ENCODE measurements at places on chromosomes 11 and 22.

GRCh38 chr11:117535201-117535849, 207.7 kb downstream of the CEP164 start:
- peak; percentile 84 for DNase-seq

- no peak for DNase-seq
Measured at GRCh38 chr11:102252339-102252891, 64.9 kb upstream of the BIRC3 start.

GRCh38 chr11:102590276-102591049, 34.7 kb downstream of the MMP20 start:
- DNase-seq = no peak

GRCh38 chr11:92812841-92813240, 156.6 kb upstream of the MTNR1B start:
- no peak for DNase-seq

- DNase-seq = no peak
Measured at GRCh38 chr22:29636751-29637150, 33.3 kb downstream of the NF2 start.

DNA sequence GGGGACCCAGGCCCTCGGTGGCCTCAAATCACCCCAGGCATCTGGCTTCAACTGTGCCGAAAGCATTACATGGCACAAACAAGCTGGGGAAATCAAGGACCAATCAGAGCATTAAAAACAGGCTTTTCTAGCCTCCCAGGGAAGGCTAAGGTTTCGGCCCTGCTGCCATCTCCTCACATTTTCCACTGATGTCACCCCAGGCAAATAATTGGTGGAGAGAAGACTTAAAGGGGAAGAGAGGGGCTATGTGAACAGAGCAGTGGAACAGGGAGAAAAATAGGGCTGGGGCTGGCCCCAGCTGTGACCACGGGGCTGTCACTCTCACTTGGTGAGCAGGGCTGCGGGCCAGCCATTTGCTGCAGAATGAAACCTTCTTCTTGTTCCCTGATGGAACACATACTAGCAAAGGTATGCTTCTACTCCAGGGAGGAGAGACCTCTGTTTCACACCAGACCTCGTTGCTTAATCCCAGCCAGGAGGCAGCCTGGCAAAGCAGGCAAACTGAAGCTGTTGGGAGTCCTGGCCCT, 581.3 kb downstream of the SOX6 start:
- DNase-seq = no peak

- no peak for DNase-seq
Measured at GRCh38 chr11:67098799-67099429, 20.1 kb upstream of the KDM2A start.

- no peak for DNase-seq
Measured at GRCh38 chr11:71425409-71425808, 22.8 kb downstream of the DHCR7 start.

- no peak for DNase-seq
Measured at GRCh38 chr11:101748572-101749344, 165.0 kb upstream of the TRPC6 start.

DNA sequence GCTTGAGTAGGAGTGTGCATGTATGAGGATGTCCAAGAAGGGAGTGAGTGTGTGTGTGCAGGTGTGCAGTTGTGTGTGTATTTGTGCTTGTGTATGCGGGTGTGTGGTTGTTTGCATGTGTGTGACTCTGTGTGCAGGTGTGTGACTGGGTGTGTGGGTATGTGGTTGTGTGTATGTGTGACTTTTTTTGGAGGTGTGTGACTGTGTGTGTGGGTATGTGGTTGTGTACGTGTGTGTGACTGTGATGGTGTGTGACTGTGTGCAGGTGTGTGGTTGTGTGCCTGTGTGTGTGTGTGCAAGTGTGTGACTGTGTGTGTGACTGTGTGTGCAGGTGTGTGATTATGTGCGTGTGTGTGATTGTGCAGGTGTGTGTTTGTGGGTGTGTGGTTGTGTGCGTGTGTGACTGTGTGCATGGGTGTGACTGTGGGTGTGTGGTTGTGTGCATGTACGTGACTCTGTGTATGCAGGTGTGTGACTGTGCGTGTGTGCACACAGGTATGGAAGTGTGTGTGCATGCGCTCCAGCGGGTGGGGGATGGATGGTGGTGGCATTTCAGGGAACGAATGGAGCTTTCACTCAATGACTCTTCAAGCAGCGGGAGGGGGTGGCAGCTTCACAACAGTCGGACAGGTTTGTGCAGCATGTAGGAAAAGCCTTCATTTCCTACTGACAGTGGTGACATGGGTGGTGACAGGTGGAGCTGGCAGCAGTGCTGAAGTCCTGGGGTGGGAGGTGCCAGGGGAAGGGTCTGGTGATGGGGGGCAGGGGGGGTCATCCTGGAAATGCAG, 47.6 kb downstream of the CACNA1I start:
- peak; percentile 25 for DNase-seq

DNA sequence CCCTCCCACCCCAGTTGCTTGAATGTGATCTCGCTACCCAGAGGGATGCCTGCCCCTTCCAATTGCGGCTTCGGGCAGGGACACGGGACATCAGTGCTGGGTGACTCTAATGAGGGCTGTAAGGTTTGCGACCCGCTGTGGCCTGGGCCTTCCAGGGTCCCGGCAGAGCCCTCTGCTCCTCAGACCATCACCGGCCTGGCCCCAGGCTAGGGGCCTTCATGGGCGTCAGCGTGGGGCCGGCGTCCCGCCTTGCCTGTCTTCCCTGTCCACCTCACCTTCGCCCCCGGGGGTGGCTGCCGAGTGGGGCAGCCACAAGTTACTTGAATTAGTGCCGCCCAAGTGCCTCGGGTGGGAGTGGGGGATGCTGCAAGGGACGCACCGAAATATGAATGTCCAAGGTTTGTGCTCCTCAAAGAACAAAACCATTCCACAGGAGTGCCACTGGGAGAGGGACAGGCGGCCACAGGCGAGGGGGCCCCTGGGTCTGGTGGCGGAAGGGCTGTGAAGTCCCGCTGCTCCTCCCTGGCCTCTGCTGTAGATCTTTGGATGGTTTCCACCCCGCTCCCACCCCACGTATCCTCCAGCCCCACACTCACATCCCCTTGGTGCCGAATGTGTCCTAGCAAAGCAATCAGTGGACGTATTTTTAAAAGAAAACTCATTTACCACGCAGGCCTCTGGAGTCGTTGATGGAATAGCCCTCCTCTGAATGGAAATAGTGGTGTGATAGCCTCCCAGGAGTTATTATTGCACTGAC, 317.1 kb downstream of the NTM start:
- no peak for DNase-seq

- DNase-seq = no peak
Measured at GRCh38 chr22:30747493-30747892, 52.8 kb downstream of the OSBP2 start.

GRCh38 chr11:68349461-68350249, 37.3 kb downstream of the LRP5 start:
- DNase-seq = no peak

- no peak for DNase-seq
Measured at GRCh38 chr22:23276656-23277582, 96.6 kb downstream of the BCR start.

DNA sequence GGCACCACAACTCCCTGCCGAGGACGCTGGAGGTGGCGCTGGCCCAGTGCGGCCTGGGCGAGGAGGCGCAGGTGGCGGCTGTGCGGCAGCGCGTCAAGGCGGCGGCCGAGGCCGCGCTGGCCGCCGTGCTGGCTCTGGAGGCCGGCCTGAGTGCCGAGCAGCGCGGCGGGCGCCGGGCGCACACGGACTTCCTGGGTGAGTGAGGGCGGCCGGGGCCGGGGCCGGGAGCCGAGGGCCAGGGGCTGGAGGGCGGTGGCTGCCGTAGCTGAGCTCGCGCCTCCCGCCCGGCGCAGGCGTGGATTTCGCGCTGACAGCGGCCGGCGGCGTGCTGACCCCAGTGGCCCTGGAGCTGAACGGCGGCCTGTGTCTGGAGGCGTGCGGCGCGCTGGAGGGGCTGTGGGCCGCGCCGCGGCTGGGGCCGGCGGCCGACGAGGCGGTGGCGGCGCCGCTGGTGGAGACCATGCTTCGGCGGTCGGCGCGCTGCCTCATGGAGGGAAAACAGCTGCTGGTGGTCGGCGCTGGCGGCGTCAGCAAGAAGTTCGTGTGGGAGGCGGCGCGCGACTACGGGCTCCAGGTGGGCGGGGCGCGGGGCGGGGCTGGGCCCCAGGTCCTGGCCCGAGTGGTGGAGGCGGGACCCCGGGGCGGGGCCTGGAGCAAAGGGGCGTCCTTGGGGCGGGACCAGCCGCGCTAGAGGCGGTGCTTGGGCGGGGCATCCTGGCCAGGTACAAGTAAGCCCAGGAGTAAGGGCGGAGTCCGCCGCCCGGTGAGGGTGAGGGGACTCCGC, 5.4 kb downstream of the CARNS1 start:
- peak; percentile 92 for DNase-seq

GRCh38 chr11:43980253-43980652, 37.8 kb downstream of the C11orf96 start:
- DNase-seq = no peak

- DNase-seq = no peak
Measured at GRCh38 chr11:56307836-56308235, 7.1 kb upstream of the OR8K3 start.

DNA sequence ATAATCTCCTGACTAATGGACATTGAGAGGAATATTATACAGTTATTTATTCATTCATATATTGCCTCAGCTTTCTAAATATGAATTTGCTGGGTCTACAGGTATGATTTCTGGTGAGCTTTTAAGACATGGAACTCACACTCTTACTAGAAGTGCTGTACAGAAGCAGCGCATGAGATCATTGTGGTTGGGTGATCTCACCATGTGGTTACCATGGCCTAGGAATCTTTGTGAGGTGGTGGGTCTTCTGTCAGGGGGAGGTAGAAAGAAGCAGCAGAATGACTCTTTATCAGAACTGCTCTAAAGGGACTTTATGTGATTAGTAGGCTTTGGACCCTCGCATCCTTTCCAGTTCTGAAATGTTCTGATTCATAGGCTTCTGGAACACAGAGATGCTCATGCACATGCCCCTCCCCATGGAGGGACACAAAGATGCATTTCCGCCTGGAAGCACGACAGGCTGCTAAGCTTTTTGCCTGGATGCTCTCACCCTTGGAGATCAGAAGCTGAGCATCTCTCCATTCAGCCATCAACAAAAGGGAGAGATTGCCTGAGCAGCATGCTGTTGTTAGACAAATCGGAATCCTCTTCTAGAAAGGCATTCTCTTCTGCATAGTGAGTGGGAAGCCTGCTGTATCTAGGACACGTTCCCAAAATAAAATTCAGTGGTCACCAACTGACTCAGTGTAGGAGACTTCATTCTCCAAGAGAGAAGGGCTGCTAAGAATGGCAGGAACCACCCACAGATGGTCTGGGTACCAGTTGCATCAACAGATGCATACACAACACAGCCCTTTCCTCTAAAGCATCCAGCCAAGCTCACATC, 51.3 kb downstream of the KIRREL3 start:
- DNase-seq = no peak

- DNase-seq = no peak
Measured at GRCh38 chr11:83162377-83162776, 5.4 kb downstream of the PCF11 start.

DNA sequence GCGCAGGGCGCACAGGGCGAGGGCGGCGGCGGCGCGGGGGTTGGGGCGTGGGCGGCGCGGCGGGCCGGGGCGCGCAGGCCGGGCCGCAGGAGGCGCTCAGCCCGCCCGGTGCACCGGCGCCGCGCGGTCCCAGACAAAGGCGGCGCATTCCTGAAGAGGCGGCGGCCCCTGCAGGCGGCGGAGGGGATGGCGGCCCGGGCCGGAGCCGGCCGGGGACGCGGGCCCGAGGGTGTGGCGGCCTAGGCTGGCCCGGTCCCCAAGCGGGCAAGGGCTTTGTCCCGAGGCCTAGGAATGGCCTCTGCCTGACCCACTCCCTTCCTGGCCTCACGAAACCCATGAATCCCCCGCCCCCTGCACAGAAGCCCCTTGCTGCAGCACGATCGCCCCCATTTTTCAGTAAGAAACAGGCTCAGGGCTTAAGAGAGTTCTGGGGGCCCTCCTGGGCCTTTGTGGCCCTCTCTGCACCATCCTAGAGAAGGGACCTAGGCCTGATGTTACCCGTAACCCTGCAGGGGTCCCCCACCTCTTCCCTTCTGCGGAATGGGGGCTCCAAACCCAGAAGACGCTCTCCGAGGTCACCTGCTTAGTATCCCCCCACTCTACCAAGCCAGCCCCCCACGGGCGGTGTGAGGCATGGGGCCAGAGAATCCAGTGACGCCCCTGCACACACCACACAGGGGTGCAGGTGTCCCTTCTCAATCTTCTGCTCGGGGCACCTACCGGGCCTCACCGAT, at the start of gene RTN4R:
Gene RTN4R, minus strand, starts transcription at position 40 of the 734 bp plus-strand sequence. CDS start 226 bp downstream, outside the sequence.
- DNase-seq = no peak

DNA sequence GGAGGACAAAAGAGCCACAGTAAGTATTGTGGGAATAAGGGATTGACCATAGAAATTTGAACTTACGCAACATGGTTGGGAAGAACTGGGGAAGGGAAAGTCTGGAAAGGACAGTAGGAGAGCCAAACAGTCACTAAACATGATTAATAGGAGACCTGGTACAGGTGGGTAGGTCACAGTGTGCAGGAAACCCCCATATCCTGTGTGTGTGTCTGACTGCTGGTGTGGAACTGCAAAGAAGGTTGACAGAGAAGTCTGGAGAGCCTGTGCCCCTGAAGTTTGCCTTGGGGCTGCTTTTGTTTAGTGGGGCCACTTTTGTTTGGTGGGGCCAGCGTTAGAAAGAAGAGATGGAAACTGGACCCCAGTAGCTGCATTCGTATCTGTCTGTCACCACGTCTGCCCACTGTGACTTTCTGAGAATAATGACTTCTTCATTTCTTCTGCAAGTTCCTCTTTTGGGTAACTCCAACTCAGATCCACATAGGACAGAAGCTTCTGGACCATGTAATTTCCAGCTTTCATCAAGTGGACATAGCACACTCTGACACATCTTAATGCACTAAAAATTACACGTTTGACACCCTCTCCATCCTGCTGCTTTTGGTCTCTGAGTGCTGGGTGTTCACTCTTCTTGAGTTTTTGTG, 126.8 kb upstream of the RAG2 start:
- DNase-seq = no peak

DNA sequence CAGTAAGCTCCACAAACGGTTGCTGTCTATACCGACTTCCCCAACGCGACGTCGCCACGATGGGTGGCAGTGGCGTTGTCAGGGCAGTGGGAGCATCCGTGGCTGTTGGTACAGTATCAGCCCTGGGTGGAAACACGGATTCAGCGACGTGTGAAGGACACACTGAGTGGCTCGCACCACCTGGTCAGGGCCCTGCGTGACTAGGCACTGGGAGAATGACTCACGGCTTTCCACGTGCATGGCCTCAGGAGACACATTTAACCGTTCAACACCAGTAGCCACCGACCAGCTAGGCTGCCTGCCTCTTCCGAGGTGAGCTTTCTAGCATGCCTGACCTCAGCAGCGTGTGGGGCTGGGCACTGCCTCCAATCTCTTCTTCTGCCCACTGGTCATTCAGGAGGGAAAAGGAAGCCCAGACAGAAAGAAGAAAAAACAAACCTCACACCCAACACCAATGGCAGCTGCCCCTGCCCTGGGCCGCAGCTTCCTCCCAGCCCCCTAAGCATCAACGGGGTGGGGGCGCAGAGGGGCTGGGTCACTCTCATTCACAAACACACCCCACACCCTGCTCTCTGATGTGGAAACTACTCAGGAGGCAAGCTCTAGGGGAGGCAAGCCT, 59.0 kb downstream of the MYH9 start:
- no peak for DNase-seq

- no peak for DNase-seq
Measured at GRCh38 chr22:37310815-37311595, 28.7 kb downstream of the CYTH4 start.

All from caudate nucleus (tissue), 63 donors.